ENCODE measurements at places on chromosomes 3 and 15.

- no peak for DNase-seq
Observed at GRCh38 chr3:111936191-111936841, 42.5 kb upstream of the ABHD10 start.

GRCh38 chr3:69970827-69971226 is 28.7 kb upstream of the SAMMSON start:
- no peak for DNase-seq

DNA sequence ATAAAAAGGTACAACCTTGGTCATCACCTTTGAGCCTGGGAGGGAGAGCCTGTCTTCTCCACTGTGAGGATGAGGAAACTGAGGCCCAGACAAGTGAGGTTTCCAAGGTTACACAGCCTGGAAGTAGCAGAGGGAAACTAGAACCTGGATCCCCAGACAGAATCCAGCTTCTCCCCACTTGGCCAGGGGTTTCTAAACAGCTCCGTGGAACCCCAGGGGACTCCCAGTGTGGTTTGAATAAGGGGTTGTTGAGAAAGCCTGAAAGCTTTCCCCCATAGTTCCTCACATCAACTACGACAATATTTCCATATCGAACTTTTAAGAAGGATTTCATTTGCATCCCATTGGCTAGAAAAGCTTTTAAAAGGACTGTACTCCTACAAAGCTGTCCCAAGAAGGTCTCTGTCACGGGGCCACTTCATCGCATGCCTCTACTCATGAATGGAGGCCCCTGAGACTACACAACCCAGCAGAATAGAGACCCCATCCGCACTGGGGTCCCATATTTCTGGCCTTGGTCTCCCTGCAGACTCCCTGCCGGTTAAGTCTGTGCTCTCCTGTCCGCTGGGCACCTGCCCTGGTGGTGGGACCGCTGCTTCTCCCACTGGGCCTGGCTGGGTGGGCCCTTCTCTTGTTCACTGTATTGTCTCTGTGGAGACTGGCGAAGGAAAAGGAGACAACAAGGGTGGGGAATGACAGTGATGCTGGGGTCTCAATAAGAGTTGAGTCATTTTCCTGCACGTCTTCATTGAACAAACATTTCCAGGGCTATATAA is 178.5 kb downstream of the SMAD6 start:
- peak; percentile 40 for DNase-seq

GRCh38 chr15:88615303-88616107 is 5.6 kb upstream of the AEN start:
- no peak for DNase-seq

- no peak for DNase-seq
Observed at GRCh38 chr3:57164217-57164656, 916 bp downstream of the IL17RD start.

DNA sequence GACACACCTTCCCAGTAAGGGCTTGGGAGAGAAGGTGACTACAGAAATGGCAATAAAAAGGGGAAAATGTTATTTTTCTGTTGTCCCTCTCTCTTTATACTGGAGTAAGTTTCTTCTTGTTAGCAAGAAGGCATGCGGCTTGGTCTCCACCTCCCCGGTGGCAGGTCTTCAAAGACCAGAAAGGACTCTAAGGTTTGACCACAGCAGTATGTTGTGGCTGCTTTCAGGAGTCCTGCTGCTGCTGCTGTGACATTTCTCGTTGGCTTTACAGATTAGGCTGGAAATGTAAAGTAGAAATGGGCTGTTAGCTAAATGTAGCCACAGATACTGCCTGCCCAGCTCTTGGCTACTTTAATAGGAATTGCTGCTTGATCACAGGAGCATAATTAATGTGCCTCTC is 175.8 kb upstream of the ZBTB20 start:
- DNase-seq, result no peak

GRCh38 chr15:97566961-97567360 is 393.5 kb upstream of the ARRDC4 start:
- DNase-seq, result no peak

DNA sequence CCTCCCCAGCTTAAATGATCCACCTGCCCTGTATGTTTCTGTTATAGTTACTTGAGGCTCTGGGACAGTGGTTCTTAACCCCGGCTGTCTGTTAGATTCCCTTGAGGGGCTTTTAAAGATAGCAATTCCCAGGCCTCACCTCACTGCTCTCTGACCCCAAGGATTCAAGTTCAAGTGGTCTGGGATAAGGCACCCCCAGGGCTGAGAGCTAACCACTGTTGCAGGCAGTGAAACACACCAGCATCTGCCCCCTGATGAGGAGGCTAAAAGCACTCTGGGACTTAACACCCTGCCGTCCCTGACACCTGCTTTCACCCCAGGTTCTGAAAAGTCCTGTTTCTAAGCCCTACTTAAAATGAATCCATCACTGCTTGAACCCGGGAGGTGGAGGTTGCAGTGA is 103.7 kb downstream of the LRRK1 start:
- peak; percentile 23 for DNase-seq

DNA sequence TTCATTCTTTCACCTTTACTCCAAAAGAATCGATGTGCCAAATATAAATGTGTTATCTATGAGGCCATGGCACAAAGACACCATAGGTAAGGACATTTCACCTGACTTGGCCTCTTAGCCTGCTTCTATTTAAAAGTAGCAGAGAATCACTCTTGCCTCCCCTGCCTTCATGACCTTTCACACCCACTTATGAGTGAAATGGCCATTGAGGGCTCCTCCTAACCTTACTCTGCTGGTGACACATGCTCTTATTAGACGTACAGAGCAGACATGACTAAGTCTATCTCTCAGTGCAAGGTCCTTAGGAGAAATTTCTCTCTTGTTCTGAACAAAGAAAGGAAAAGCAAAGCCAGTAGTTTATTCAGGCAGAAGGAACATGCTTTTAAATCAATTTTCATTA is 150.7 kb downstream of the LRTM1 start:
- no peak for DNase-seq

DNA sequence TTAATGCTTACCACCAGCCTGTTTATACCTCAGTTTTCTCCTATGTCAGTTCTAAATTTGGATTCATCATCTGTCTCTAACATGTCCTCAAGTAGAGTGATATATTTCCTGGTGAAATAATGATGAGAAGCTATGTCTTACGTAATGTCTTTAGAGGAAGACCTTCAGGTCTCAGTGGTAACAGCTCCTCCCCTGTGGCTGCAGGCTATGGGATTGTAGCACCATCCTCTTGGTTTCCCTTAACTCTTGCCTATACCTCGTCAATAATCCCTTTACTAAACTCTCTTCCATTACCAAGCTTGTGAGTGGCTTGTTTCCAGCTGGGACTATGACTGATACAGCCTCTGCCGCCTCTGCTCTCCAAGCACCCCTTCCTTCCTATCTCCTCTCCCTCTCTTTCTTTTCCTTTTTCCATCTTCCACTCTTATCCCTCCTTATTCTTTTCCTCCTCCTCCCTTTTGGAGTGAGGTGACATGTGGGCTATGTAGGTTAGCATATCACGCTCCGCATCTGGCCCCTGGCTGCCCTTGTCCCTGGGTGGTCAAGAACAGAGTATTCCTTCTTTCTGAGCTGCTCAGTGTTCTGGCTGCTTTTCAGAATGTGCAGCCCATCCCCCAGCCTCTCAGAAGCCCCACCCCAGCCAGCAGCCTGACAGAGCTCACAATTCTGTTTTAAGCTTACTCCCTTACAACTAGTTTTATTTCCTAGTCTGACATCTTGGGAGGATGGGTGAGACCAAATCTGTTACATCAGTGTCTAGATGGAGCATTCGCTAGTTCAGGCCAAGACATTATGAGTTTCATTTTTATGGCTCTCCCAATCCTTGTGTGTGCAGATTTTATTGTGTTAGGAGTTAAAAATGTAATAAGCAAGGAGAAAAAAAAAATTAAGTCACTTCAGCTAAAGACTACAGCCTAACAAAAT is 75.0 kb upstream of the RNU6-1 start:
- peak; percentile 73 for DNase-seq

DNA sequence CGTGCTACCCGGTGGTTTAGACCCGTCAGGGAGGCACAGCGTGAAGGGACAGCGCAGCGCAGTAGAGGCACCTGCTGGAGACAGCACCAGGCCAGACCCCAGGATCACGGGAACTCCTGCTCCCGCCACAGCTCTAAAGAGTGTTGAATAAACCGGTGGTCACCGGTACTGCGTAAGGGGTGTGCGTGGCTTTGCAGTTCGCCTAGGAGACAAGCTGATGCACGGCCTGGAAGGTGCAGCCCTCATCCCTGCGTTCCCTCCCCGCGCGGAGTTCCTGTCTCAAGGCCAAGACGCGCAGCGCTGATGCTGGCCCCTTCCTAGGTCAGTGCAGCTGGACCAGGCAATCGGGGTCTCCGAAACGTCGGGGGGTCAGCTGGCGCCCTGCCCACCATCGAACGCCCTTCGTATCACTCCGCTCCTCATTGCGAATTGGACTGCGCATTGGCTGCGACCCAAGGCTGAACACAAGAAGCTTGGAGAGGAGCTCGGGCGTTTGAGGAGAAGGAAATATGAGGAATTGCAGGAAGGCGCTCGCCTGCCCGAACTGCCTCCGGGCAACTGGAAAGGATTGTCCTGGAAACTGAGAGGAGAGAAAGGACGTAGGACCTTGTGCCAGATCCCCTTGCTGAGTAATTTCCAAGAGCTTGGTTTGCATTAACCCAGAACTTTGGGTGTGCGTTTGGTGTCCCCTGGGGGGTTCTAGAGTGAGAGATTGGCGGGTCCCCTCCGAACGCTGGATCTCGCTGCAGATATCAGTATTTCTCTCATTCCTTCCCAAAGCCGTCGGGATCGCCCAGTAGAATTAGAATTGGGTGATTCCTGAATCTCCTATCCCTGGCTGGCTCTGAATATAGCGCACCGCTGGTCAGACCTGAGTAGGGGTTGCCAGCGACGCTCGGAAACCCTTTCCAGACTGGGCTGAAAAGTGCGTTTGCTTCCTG is 2.3 kb upstream of the SOX14 start:
- DNase-seq, result no peak

DNA sequence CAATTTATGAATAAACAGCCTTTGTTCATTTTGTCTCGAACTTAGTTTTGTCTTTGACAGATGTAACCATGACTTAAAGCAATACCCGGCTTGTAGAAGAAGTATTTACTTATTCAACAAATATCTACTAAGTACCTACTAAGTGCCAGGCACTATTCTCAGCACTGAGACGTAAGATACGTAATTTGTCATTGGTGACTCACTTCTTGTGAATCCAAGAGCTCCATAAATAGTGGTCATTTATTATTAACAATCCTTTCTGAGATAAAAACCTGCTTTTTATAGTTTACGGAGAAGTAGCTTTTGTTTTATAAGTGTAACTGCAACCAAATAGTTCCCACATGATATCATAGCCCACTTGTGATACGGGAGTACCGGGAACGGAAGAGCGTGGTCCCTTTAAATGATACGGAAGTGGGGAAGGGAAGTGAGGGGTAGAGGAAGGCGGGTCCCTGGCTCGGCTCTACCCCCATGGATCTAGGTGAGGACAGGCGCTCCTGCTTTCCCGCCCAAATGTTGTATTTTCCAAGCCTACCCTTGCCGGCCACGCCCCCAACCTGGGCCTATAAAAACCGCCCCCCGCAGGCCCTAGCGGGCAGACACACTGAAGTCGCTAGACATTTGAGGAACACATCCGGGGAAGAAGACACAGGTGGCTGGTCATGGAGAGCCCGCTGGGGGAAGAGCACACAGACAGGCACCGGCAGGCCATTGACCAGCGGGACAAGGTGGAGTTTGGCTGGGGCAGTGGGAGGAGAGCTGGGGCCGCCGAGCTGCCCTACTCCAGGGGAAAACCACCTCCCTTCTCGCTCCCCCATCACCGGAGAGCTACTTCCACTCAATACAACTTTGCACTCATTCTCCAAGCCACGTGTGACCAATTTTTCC is at the start of gene SAMMSON:
Gene SAMMSON (plus strand): TSS at position 594 of the 888 bp plus-strand sequence.
- peak; percentile 41 for DNase-seq

DNA sequence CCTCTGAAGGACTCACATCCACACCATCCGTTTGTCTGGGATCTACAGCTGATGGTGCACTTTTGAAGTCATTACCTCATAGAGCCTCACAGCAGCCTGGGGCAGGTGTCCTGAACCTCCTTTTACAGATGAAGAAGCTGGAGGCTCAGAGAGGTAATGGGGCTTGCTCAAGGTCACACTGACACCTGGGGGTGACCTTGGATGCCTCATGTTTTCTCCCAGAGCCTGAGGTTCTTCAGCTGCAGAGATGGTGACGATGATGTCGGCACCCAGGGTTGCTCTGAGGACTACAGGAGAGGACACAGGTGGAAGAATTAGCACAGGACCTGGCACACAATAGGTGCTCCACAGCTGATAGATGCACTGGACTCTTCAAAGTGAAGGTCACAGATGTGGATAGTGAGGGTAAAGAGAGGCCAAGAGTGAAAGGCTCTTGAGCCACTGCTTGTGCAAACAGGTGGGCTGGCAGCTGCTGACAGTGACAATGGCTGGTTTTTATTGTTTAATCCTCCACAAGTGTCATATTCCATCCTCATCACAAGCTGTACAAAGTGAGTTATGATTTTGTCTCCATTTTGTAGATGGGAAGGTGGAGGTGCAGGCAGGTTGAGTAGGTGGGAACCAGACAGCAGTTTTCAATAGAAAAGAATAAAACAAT is 17.4 kb upstream of the ATP2B2 start:
- no peak for DNase-seq

DNA sequence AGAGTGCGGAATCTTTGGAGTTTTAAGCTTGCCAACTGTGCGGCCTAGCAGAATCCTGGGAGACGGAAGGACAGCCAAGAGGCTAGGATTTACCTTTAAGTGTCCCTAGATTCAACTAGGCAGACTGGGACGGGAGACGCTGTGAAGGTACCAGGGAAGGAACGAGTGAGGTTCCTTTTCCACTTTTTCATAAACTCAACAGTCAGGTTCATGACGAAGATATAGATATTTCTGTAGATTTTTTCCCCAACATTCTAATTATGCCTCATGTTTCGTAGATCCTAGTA is 564 bp upstream of the GABPB1 start:
- DNase-seq, result no peak

DNA sequence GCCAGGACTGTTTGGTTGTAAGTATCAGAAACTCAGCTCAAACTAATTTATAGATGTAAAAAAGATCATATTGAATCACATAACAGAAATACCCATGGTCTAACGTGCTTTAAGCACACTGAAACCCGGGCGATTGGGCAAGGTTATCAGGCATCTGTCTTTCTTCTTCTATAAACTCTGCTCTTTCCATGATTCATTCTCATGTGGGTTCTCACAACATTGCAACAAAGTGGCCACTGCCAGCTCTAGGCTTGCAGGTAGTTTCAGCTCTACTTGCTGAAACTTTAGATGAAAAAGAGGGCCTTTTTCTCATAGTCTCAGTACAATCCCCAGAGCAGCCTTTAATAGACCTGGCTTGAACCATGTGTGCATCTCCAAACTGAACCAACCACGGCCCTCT is 456.1 kb downstream of the MFSD1 start:
- no peak for DNase-seq
